Choroid plexus epithelial cell (primary cell): ENCODE measurements at places on chromosomes 5 and 9.

- peak; percentile 61 for DNase-seq
Observed at GRCh38 chr5:172896465-172896864, 62.4 kb downstream of the ERGIC1 start.

- DNase-seq, result no peak
Observed at GRCh38 chr5:120955795-120956194, 491.7 kb downstream of the PRR16 start.

GRCh38 chr5:91211997-91212713, 171.0 kb downstream of the ARRDC3 start:
- peak; percentile 45 for DNase-seq

- no peak for DNase-seq
Observed at GRCh38 chr5:139764886-139765408, 30.7 kb upstream of the PSD2 start.

- peak; percentile 83 for DNase-seq
Observed at GRCh38 chr9:121156263-121156731, 45.4 kb downstream of the RAB14 start.
